CD8-positive, alpha-beta memory T cell (primary cell): ENCODE measurements at places on chromosomes 7 and 10.

GRCh38 chr10:72952642-72953158, 1.9 kb downstream of the PLA2G12B start:
- no peak for DNase-seq

GRCh38 chr10:62166331-62167131, 102.1 kb downstream of the RTKN2 start:
- no peak for DNase-seq

DNA sequence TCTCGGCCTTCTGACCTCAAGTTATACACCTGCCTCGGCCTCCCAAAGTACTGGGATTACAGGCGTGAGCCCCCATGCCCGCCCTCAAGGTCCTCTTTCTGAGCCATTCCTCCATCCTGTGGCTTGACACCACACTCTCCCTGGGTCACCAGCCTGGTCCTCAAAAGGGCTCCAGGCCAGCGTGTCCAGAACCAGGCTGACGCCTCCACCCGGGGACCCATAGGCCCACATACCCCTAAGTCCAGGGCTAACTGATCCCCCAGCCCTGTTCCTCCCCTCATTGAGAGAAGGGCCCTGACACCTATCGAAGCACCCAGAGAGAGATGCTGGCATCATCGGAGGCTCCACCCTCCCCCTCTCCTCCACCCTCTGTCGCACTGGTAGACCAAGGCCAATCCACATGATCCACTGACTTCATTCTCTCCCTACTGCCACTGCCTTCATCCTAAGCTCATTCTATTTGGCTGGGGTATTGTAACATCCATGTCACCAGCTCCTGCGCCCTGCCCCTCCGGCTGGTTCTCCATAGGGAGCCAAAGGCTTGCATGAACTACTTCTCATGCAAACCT, 46.7 kb downstream of the TMEM270 start:
- DNase-seq: no peak

- no peak for DNase-seq
Observed at GRCh38 chr7:51214098-51214497, 102.5 kb downstream of the COBL start.

DNA sequence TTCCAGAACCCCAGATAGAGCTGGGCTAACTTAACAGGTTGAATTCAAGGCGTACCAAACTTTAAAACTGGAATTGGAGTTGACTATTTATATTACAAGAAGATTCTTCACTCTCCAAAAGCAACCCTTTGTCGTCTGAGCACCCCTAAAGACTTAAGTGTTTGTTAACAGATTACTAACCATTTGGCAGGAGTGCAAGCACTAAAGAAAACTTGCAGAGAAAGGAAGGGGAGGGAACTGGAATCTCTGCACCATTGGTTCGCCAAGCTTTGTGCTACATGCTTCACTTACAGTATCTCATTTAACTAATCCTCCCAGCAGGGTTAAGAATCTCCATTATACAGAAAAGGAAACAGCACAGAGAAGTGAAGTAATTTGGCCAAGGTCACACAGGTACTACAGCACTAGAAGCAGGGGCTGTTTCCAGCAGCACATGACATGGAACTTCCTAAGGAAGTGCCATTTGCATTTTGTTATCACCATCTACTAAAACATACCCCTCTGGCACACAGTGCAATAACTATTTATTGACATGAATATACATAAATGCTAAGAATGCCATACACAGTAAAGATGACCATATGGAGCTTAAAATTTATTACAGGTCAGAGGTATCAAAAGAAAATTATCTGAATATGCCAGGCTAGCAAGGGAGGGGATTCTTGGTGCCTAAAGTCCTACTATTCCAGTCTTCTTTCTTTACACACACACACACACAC, 201.2 kb downstream of the KCNMA1 start:
- no peak for DNase-seq

DNA sequence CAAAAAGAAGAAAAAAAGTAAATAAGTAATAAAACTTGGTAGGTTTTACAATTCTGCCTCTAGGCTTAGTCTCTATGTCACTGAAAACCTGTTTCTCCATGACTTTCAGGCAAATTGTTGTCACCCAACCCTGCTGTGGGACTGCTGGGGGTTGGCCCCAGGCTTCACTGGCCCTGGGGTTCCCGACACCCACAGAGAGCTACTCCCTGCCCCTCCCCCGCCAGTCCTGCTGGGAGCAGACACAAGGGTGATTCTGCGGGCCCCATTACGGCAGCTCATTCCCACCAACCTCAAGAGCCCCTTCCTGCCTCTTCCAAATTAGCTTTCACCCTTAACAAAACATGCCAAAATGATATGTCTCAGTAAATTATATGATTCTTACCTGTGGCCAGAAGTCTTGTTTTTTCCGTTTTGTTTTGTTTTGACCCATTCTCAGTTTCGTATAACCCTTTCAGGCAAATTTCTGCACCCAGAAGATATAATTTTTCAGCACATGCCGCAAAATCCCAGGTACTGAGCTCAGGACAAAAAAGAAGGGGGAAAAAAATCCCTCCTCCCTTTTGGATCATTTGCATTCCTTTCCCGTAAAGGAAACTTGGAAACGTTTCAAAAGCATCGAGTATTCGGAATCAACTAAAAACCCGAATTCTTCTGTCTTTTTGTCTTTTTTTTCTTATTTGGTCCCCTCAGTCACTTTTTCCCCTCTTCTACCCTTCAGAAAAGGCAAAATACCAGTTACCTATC, 27.8 kb downstream of the CHST15 start:
- no peak for DNase-seq

GRCh38 chr7:90675982-90676381, 79.9 kb downstream of the CDK14 start:
- no peak for DNase-seq

DNA sequence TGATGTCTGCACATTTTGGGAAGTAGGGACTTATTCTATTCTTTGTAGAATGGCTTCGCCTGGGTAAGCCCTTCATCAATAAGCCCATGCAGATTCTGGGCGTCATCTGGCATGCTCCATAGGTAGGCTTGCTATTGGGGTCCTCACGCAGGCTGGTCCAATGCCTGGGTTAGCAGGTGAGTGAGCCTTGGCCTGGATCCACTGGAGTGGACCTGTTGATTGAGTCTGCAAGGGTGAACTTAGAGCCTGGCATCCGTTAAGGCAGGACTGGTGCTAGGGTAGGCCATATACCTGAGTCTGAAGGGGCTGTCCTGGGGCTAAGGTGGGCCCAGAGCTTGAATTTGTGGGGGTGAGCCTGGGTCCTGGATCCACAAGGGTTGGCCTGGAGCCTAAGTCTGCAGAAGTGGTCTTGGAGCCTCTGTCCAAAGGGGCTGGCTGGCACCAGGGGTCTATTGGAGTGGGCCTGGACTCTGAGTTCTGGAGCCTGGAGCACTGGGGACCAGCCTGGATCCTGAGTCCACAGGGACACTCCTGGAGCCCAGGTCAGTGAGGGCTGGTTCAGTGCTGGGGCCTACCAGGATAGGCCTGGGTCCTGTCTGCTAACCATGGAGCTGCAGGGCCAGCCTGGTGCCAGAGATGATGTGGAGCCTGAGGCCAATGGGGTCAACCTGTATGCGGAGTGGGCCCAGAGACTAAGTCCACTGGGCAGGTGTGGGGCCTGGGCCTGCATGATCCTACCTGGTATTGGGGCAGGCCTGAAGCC, 297.7 kb downstream of the PTPRN2 start:
- DNase-seq: no peak

- DNase-seq: no peak
Observed at GRCh38 chr7:121278120-121279021, 50.4 kb upstream of the WNT16 start.

DNA sequence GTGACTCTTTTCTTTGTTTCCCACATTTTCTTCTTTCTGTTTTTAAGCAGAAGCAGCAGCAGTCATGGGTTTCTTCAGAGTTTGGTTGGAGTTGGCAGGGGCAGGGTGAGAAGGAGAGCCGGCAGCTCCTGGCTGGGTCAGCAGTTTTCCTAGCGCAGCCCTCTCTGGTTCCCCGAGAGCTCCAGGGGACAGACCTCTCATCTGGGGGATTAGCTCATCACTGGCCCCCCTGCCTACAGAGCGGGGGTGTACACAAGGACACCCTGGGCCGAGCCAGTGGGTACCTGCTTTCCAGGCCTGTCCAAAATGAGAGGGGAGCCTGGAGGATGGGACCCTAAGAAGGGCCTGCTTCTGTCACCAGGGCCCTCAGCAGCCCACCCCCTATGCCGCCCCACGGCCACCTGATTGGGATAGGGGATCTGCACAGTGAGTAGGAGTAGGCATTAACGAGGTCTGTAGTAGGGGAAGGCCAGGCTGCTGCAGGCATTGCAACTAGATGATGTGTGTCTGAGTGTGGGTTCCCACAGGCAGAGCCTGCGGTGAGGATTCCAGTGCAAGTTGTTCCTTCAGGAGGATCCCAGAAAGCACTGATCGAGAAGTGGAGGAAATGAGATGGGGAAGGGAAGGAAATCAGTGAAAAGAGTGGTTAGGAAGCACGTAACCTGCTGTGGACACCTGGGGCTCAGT, 122.9 kb upstream of the PPIF start:
- DNase-seq: no peak

- DNase-seq: no peak
Observed at GRCh38 chr7:36749282-36749960, 25.1 kb upstream of the AOAH start.

GRCh38 chr7:155104913-155105312, 34.8 kb downstream of the HTR5A start:
- DNase-seq: no peak

DNA sequence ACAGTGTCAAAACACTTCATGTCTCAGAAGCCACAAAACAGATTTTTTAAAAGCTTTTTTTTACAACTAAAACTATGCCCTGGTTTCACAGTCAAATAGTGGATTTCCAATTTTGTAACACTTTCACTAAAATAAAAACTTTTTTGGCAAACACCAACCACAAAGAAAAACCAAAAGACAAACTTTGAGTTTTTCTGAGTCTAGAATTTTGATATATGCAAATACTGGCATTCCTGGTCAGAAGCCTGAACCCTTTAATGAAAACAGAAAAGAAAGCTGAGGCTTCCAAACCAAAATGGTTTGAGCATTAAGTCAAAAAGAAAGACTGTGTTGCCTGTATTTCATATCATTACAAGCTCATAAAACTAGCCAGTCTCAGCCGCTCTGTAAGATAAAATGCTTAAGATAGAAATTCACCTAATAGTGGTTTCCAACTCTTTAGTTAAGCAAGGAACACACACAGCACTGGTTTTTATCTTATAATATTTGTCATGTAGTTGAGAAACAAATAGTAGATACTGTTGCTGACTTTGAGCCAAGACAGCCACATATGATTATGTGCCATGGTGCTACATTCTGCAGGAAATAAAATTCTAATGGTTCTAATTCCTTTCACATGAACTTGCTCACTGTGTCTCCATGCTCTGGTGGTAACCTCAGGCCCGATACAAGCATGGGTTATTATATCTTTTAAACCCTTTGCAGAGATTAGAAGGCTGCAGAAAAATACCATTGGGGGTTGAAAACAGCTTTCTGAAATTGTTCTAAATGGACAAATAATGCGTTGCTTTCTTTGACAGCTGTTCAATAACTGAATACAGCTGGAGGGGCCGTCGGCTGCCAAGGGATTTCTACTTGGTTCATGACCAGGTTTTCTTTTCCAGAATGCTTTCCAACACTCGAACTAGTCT, 49.4 kb downstream of the FAM171A1 start:
- DNase-seq: no peak

DNA sequence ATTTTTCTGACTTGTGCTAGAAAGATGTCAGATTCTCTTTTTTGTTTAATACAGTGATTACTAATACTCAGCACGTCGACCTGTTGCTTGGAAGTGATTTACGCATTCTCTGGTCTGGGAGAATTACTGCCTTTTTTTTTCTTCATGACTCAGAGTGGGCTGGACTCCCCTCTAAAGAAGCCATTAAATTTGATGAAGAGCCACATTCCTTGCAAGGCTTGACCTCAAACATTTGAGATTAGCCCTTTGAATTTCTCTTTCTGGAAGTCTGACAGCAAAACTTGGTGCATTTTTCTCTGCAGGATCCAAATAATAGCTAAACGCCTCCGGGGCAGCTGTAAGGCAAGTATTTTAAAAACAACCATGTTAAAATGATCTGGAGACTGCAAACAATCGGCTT, 171.6 kb downstream of the GALNT17 start:
- no peak for DNase-seq

DNA sequence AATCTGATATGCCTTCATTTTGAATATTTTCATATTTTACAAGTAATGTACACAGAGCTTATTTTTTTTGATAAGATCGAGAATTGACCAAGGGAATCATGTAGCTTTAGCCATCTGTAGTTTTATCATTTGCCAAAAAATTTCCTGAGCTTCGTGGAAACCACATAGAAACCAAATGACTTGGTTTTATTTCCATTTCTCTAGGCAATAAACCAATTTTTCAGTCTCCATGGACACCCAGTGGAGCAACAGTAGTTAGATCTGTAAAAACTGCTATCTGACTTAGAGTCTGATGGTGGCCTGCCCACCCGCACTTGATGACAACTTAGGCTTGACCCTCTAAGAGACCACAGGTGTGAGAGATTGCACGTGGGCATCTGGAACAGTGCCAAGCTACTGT, 127.8 kb upstream of the CDK6 start:
- DNase-seq: no peak

DNA sequence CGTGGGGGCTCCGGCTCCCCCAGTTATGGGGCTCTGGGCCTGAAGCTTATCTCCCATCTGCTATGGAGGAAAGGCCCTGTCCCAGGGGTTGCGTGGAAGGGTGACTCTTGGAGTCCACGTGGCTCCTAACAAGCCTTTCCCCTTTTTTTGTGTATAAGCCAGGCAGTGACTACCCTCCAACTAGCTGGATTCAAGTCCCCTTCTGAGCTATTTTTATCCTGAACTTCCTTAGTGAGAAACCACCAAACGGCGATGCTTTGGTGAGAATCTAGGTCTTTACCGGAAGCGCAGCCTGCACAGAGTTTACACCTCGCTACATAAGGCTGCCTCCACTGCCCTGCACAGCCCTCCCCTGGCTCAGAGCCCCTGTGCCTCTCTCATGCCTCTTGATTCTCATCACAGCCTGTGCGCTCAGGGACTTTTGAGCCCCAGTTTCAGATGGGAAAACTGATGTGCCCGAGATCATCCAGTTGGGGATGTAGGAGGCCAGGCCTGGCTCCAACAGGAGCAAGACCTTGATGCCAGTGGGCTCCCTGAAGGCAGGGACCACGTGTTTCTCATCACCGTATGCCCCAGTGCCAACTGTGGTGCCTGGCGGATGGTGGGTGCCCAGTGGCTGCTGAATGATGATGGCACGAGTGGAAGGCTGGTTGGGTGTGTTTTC, 102.3 kb upstream of the PPIF start:
- peak; percentile 38 for DNase-seq
